ENCODE measurements at places on chromosomes 6 and 20. TPM values are rescaled to one million over a fixed set of nuclear protein-coding genes. Genes with fewer than 3 reads are reported as not detected.

Gene DEFB114
- not detected for total RNA-seq

Gene APOBEC2
- total RNA-seq: not detected

Gene C20orf141
- not detected for total RNA-seq

Gene SLC22A7
- total RNA-seq: not detected

Gene CFAP206
- 3.9 TPM for total RNA-seq

Gene SEMG2
- not detected for total RNA-seq

Gene FAM217A
- total RNA-seq: not detected

Gene MMP24
- total RNA-seq: 0.67 TPM

Gene NOX3
- not detected for total RNA-seq

Gene SCRT2
- total RNA-seq: not detected

Gene CALHM4
- total RNA-seq: not detected

Gene HMGA1
- 35.9 TPM for total RNA-seq

Gene OPRM1
- total RNA-seq: not detected

DNA sequence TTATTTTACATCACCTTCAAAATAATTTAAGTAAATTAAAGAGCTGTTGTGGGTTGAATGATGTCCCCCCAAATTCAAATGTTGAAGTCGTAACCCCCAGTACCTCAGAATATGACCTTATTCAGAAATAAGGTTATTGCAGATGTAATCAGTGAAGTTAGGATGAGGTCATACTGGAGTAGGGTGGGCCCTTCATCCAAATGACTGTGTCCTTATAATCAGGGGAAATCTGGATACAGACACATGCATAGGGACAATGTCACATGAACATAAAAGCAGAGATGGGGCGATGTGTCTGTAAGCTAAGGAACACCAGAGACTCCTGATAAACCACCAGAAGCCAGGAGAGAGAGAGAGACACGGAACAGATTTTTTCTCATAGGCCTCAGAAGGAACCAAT is 13.3 kb upstream of the IL20RA start:
- no peaks in the 10 kb centered on the region for H3K36me3 ChIP-seq
- no peaks in the 10 kb centered on the region for H3K4me1 ChIP-seq
- no peak for DNase-seq
- no peak overlapping the region for H3K27ac ChIP-seq
- no peaks in the 10 kb centered on the region for H3K27me3 ChIP-seq

DNA sequence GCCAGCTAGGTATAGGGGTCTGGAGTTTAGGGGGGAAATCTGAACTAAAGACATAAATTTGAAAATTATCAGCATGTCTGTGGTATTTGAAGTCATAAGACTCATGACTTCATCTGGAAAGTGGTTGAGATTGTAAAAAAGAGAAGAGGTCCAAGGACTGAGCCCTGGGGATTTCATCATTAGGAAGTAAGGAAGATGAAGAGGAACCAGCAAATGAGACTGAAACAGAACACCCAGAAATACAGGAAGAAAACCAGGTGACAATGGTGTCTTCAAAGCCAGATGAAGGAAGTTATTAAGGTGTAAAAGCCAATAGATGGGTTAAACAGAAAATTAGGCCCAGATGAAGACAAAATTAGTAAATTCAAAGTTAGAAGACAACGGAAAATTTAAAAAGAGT is 49.1 kb upstream of the UBR2 start:
- H3K4me1 ChIP-seq: no peaks in the 10 kb centered on the region
- no peaks in the 10 kb centered on the region for H3K27me3 ChIP-seq
- no peak for DNase-seq
- no peak overlapping the region for H3K4me3 ChIP-seq

DNA sequence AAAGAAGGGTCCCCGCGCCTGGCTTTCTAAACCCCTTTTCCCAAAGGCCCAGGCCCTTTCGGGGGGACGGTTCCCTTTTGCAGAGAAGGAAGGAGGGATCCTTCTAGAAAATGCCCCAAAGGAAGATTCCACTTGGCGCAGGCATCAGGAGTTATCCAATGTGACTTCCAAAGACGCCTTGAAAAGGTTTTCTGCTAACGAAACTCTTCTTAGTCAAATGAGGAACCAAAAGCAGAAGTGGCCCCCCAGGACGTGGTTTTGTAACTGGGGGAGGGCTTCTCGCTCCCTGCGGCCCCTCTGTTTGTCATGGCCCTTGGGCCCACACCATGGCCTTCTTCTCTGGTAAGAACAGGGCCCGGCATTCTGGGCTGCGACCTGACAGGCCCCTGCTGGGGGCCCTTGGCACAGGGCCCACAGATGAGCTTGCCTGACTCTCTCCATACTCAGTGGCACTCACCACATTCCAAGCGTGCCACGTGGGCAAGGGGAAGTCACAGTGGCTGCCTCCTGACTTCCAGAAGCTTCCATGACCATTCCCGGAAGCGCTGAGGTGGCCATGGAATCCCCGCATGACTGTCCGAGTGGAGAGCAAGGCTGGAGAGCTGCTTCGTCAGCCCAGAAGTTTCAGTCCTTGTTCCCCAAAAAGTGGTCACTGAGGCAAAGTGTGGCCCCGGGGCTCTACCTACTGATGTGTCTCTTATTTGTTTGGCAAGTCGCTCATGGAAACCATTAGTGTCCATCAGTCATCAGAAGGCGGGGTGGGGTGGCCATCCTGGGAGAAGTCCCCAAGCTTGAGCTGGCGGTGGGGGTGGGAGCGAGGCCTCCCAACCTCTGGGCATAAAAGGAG is 834 bp upstream of the CTSZ start:
- H3K4me3 ChIP-seq: no peak overlapping the region
- DNase-seq: peak; percentile 39
- H3K27ac ChIP-seq: no peak overlapping the region
- H3K4me1 ChIP-seq: peaks cover 50% of the 10 kb centered on the region

- no peaks in the 10 kb centered on the region for H3K36me3 ChIP-seq
- H3K27ac ChIP-seq: no peak overlapping the region
- H3K27me3 ChIP-seq: no peaks in the 10 kb centered on the region
Observed at GRCh38 chr20:14879020-14879697, 541.7 kb upstream of the FLRT3 start.

DNA sequence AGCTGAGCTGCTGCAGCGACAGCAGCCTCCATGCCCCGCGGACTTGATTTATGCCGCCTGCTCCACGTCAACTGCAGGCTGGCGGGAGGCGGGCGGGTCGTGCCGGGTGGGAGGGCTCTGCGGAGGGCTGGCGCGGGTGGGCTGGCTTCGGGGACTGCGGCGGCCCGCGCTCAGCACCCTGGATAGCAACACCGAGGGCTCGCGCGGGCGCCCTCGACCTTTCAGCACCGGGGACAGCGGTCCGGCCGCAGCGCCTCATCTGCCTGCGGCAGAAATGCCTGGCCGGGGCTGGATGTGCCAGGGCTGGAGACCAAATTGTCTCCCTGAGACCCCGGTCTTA is 792 bp downstream of the SNAP25 start:
- H3K4me1 ChIP-seq: peaks cover 4% of the 10 kb centered on the region
- no peaks in the 10 kb centered on the region for H3K27me3 ChIP-seq
- H3K27ac ChIP-seq: no peak overlapping the region
- H3K36me3 ChIP-seq: no peaks in the 10 kb centered on the region
- H3K4me3 ChIP-seq: no peak overlapping the region
- DNase-seq: peak; percentile 83

DNA sequence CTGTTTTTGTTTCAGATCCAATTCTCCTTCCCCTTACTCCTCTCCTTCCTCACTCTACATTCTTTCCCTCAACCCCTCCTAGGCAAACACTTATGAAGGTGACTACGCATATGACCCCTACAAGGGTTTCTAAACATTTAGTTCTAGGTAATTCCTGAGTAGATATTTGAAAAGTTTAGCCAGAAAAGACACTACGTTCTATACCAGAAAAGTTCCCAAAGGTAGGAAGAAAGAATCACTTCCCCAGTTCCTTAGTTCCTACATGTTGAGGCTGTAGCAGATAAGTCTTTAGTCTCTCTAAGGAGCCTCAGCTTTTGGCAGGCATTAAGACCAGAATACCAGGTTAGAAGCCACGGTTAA is 11.6 kb downstream of the POU3F2 start:
- DNase-seq: no peak
- H3K4me3 ChIP-seq: no peak overlapping the region
- H3K27ac ChIP-seq: no peak overlapping the region
- H3K4me1 ChIP-seq: peaks cover 29% of the 10 kb centered on the region
- H3K36me3 ChIP-seq: no peaks in the 10 kb centered on the region
- peaks cover 46% of the 10 kb centered on the region for H3K27me3 ChIP-seq

- no peaks in the 10 kb centered on the region for H3K36me3 ChIP-seq
- H3K4me1 ChIP-seq: peaks cover 27% of the 10 kb centered on the region
- peak; percentile 61 for DNase-seq
- H3K4me3 ChIP-seq: no peak overlapping the region
- no peaks in the 10 kb centered on the region for H3K27me3 ChIP-seq
Observed at GRCh38 chr20:22586645-22587310, 2.4 kb upstream of the FOXA2 start.

- no peak overlapping the region for H3K4me3 ChIP-seq
- no peaks in the 10 kb centered on the region for H3K4me1 ChIP-seq
- H3K27ac ChIP-seq: no peak overlapping the region
- H3K27me3 ChIP-seq: no peaks in the 10 kb centered on the region
Observed at GRCh38 chr6:583635-584034, 73.3 kb downstream of the HUS1B start.

DNA sequence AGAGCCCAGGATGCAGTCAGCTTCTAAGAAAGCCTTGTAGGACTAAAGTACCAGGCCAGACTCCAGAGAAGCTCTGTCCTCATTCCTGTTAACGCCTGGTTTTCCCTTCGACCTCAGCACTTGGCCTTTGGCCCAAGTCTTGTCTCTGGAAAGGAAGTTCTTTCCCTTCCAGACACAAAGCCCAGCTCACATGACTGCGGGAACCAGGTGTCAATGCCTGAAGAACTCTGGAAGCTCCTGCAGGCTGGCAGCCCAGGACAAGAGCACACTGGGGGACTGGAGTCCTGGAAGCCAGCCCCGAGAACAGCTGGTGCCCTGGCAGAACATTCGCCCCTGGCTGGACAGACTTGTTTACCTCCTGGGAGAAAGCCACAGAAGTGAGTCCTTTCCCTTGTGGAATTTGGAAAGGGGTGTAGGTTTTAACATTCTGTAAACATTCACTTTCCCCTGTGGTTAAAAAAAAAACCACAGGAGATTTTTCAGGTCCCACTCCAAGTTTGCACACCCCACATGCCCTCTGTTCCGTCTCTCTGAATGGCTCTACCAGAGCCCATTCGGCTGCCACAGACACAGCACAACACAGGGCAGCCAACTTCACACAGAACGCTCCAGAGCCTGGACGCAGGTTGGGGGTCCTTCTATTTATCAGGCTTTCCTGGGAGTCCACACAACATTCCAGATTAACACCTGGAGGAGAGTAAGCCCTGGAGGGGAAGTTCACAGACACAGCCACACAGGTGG is 18.1 kb downstream of the ACSS1 start:
- DNase-seq: peak; percentile 98
- peaks cover 92% of the 10 kb centered on the region for H3K4me1 ChIP-seq
- H3K36me3 ChIP-seq: no peaks in the 10 kb centered on the region

DNA sequence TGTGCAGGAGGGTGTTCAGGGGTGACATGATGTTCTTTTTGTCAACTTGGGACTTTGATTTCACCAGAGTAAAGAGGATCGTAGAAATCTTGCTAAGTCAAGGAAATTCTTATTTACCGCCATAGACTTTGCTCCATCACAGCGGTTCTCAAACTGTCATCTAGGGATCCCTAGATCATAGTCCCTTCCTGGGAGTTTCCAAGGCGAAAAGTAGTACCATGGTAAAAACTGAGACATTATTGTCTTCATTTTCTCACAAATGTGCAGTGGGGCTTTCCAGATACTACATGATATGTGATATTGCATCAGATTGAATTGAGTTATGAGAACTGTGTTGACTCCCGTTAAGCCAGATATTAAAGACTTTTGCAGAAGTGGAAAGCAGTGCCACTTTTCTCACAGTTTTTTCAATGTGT is 79.7 kb downstream of the JARID2 start:
- peaks cover 20% of the 10 kb centered on the region for H3K4me1 ChIP-seq
- no peaks in the 10 kb centered on the region for H3K36me3 ChIP-seq
- H3K4me3 ChIP-seq: no peak overlapping the region
- H3K27me3 ChIP-seq: no peaks in the 10 kb centered on the region
- H3K27ac ChIP-seq: no peak overlapping the region

DNA sequence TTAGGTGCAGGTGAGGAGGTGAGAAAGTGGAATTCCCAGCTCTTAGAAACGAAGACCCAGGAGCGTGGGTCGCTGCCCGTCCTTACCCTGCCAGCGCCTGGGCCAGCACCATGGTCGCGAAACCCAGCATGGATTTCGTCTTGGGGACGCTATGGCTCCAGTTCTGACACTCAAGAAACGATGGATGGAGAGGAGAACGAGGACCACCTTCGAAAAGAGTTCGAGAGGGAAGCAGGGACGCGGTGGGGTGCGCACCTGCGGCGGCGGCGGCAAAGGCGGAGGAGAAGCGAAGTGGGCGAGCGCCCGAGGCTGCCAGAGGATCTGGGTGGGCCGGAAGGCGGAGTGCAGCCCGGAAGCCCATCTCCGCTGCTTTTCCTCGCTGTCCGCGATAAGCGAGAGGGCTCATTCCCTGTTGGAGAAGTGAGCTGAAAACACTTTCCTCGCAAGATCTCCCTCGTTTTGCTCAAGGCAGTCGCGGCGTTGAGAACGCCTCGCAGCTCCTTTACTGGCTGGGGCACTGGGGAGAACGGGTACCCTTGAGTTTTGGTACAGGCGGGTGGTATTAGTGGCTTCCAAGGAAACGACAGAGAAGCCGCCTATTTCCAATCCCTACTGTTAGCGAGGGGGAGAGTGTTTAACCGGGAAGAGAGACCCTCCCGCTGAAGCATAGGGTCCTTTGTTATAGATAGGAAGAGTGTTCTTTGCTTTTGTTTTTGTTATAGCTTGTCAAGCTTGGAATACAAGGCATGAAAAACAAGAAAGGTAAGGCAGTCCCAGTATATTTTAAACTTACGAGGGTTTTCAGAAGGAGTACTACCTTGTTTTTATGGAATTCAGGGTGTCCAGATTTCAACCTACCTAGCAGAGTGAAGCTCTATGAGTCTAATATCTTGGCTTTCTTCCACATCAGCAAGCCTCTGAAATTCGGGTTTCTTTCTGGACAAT is 109.5 kb downstream of the TRIM27 start:
- no peak overlapping the region for H3K27ac ChIP-seq
- no peaks in the 10 kb centered on the region for H3K36me3 ChIP-seq
- no peaks in the 10 kb centered on the region for H3K4me1 ChIP-seq
- H3K27me3 ChIP-seq: peaks cover 50% of the 10 kb centered on the region
- DNase-seq: no peak
- no peak overlapping the region for H3K4me3 ChIP-seq

- no peaks in the 10 kb centered on the region for H3K27me3 ChIP-seq
- H3K36me3 ChIP-seq: no peaks in the 10 kb centered on the region
- no peaks in the 10 kb centered on the region for H3K4me1 ChIP-seq
Observed at GRCh38 chr6:90136176-90136575, 160.5 kb downstream of the BACH2 start.

DNA sequence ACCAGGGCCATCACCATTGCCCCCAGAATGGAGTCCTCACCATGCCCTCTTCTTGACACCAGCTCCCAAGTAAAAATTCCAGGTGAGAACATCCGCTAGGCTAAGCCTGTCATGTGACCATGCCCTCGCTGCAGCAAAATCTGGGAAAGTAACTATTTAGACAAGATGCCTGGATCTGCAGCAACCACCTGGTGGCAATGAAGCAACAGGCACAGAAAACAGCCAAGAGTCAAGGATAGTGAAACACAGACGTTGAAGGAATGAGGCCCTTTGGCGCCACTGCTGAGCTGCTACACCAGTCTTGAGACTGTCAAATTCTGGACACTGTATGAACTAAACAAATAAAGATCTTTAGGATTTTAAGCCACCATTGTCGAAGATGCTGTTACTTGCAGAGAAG is 30.1 kb upstream of the TGM6 start:
- DNase-seq: no peak
- H3K36me3 ChIP-seq: no peaks in the 10 kb centered on the region
- H3K27me3 ChIP-seq: no peaks in the 10 kb centered on the region
- no peak overlapping the region for H3K27ac ChIP-seq
- no peaks in the 10 kb centered on the region for H3K4me1 ChIP-seq
